ENCODE measurements at places on chromosomes 1 and 21. TPM values are rescaled to one million over a fixed set of nuclear protein-coding genes. Genes with fewer than 3 reads are reported as not detected.

DNA sequence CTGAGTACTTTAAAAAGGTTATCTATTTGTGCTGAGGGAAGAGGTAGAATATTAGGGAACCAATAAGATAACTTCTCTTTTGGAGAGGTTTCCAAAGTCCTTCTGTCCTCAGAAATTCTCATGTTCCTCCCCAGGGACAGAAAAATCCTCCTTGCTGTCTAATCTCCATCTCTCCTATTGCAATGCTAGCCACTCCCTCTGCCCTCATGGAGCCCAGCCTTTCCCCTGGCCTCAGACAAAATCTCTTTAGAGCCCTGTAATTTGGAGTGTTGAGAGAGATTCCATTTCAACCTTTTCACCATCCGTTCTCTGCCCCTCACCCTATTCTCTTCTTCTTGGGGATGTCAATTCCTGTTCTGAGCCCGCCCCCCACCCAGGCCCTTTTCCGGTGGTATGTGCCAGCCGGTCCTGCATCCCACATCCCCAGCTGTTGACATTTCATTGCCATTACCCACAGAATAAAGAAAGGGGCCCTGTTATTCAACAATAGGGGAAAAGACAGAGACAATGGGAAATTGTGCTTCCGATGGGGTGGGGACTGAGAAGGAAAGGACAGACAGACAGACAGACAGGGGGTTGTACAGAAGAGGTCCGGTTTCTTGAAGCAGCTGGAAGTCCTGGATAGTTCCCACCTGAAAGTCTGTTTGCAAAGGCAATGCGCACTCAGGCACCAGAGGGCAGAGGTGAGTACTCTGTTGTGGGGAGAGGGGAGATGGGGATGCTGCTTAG lies at the start of gene HAPLN2:
TSS of gene HAPLN2 (plus strand) at position 563 of the 729 bp plus-strand sequence. CDS start 4,076 bp downstream, outside the sequence.
- DNase-seq: no peak

DNA sequence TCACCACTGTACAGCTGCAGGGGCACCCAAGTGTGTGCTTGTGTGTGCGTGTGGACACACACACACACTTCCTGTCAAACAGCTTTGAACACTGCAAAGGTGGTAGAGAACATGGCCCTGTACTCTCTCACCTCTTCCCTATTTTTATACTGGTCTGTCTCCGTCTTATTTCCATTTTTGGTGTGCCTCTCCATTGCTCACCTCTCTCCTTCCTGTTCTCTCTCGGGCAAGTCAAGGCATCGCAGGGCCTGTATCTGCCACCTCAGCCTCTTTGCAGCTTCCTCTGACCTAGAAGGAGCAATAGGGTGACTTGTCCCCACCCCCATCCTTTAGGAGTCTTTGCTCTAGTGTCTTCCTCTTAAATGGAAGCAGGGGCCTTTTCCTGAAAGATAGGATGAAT lies 2.2 kb downstream of the SMCP start:
- DNase-seq: no peak

TMEM35B gene
- 9.1 TPM for total RNA-seq

DNA sequence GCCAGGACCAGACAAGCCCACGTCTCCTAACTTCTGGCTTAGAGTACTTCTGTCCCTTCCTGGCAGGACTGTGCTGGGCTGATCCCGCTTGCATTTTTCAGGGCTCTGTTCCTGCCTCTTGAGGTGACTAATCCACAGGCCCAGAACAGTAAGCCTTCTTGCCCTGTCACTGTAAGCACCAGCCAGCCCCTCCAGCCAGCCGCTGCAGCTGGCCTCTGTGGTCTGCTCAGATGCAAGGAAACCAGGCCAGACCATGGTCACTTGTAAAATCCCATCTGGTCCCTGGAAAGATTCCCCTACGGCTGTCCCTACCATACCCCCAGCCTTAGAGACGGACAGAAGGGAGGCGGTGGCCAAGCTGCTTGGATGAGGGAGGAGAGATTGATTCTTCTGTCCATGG lies 74.2 kb downstream of the KIRREL1 start:
- DNase-seq: peak; percentile 17

DNA sequence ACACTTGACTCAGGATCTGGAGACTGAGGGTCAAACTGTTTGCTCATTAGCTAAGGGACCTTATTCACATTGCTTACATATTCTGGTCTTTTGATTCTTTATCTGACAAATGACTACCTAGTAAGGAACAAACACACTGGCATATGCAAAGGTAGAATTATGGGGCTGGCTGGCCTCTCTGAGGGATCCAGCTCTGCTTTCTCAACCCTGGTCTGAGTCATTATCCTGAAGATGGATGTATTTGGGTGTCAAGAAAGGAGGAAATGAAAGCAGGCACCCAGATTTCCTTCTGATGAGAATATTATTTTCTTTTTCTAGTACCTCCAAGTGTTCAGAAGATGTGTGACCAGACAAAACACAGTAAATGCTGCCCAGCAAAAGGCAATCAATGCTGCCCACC lies 6.0 kb downstream of the SMCP start:
- DNase-seq: no peak

DNA sequence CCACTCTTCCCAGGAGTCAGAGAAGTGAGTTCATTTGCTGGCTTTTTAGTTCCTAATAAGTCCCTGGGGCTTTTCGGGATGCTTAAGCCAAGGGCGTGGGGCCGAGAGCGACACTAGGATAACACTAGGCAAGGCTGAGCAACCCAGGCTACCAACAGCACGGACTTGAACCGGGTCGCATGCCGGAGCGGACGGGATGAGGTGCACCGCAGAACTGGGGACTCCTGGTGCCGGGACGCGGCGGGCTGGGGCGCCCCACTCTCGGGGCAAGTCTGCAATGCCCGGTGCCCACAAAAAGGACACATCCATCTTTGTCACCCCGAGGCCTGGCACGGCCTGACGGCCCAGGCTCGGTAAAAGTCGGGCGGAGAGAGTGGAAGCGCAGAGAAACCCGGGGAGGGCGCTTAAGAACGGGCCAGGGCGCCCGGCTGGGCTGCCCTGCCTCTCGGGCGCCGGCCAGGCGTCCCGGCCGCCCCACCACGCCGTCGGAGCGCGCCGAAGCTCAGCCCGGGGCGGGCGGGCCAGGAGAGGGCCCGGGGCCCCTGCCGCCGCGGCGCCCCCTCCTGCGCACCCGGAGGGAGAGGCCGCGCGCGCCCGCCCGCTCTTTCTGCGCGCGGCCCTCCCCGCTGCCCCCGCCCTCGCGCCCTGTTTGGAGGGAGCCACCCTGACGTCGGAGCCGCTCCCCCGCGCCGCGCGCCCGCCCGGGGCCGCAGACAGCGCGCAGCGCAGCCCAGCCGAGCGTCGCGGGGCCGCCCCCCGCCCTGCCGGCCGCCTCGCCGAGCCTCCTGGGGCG lies at the start of gene NBL1:
TSS of gene NBL1 (plus strand) at position 710 of the 793 bp plus-strand sequence. CDS start 10,720 bp downstream, outside the sequence.
- no peak for DNase-seq

DNA sequence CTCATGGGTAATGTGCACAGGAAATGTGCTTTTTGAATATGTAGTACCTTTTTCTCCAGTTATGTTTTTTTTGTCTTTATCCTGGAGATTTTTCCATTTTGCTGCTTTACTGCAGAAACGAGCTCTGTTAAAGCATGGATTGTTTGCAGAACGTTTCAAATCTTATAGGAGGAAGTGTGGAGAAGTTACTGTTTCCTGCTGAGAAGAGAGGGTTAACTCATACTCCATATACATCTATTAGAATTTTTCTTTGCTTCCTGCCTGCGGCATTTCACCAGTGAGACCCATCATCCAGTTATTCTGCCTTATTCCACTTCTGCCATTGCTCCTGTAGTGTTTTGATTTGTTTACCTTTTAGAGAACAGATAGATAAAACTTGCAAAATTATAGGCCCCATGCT lies 2.0 kb downstream of the RPRD2 start:
- DNase-seq: peak; percentile 7

TGFBR3 gene
- 134 TPM for total RNA-seq

LYPD8 gene
- total RNA-seq: not detected

DNA sequence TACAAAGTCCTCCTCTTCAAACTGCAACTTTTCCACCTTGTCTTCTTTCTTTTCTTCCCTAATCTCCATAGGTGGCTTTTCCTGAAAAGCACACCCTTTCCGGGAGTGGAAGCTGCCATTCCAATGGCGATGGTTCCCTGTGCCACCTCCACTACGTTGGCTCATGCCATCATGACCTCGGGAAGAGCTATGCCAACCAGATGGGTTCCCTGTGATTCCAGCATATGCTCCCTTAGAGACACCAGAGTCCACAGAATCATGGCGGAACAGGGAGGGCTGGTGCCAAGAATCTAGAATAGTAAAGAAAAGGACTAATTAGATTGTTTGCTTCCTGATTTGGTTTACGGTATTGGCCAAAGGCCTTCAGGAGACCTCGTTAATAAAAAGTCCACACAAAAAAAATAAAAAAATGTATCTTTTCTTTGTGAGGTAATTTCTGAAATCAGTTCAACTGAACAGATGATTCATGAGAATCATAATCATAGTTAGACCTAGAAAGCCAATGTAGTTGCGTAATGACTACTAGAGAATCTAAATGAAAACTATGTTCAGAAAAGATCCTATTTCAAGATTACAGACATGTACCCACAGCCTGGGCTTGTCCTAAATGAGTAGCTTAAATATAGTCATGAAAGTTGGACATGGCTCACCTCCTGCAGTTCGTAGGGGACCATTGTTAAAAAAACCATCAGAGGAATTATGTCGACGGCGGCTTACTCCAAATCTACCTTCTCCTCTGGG lies 30.9 kb upstream of the CCDC17 start:
- no peak for DNase-seq

GRCh38 chr1:21022279-21023040 lies 154.2 kb downstream of the EIF4G3 start:
- peak; percentile 82 for DNase-seq

C4BPB gene
- not detected for total RNA-seq

DNA sequence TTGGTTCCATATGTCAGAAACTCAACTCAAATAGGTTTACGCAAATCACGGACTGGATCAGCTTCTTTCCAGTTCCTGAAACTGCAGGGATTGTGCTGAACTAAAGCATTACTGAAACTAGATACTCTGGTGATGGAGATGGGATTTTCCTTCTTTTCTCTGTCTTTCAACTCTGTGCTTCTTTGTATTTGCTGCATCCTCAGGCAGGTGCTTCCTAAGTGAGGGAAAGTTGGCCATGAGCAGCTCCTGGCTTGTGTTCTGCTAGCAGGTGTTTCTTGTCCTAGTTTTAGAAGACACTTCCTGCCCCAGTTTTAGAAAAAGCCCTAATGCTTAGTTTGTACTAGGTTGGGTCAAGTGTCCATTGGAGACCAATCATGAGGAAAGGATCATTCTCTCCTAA lies 86.7 kb upstream of the USP24 start:
- DNase-seq: no peak

SPRR2B gene
- 13.6 TPM for total RNA-seq

DNA sequence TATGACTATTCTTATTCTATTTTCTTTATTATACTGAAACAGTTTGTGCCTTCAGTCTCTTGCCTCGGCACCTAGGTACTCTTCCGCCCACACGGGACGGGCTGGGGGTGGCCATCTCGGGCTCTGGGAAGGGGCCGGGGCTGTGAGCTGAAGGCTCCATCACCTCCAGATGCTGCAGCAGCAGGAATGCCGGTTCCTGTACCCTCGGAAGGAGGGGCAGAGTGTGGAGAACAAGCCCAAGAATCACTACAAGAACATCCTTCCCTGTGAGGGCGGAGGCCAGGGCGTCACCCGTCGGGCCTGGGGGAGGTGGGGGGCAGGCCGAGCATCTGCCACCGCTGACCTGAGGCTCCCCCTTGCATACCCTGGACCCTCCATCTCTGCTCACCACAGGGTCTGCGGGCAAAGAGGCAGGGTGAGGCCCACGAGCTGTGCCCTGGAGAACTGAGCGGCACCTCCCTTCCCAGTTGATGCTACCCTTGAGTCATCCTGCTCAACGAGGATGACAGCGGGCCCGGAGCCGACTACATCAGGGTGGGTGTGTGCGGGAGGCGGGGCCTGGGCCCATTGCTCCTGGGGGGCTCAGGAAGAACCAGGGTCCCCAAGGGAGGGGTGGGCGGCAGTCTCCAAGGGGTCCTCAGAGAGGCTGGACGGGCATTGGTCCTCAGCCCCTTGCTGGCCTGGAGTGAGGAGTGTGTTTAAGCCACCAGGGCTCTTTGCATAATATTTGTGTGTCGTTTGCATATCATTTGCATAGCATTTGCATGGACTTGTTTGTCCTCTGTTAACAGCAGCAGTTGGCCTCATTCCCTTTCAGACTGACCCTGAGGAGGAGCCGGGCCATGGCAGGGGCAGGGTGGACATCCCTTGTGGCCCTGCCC lies 7.5 kb downstream of the RNF223 start:
- DNase-seq: no peak

DNA sequence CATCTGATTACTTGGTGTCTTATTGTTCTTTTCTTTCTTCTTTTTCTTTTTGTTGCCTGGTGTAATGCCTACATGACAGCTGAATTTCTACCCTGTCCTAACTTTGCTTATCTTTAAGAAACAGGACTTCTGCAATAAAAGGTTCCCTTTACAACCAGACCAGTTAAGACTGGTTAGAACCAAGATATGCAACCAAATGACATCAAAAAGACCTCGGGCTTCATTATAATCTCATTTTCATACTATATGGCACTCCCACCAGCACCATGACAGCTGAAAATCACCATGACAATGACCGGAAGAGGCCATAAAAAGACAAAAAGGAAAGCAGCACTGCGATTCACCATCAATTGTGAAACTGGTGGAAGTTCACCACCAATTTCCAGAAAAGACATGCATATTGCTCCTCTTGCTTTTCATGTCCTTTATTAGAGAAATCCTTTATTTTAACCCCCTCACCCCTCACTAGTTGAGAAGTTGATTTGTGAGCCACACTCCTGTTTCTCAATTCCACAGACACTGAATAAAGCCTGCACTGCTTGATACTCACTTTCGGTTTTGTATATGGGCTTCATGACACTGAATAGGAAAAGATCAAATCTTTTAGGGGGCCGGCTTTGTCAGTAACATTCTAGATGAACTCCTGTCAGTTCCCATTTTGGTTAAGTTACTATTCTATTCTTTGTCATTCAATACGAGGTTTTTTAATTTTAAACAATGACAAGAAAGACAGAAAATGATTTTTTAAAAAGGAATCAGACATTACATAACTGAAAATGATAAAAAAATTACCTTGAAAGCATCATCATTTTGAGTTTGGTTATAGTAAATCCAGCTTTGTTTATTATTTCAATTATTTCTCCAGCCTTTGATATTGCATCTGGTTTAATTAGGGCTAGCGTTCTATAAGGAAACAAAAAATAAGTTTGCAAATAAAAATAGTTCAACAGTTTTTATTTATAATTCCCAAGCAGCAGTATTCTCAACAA lies 58.1 kb downstream of the NME7 start:
- DNase-seq: no peak

DNA sequence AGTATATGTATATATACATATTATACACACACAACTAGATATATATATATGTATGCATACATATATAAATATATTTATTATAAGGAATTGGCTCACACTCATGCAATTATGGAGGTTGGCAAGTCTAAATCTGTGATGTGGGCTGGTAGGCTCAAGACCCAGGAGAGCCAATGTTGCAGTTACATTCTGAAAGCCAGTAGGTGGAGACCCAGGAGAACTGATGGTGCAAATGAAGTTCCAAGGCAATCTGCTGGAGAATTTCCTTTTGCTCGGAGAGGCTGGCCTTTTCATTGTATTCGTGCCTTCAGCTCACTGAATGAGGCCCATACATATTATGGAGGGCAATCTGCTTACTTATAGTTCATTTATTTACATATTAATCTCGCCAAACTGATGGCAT lies 9.4 kb downstream of the IVL start:
- no peak for DNase-seq

WNT4 gene
- 9.4 TPM for total RNA-seq

All from lower leg skin (tissue), 4 donors.